ENCODE measurements at places on chromosomes 12 and 14. TPM values are rescaled to one million over a fixed set of nuclear protein-coding genes. Genes with fewer than 3 reads are reported as not detected.

CD163L1 gene
- not detected for total RNA-seq

DNA sequence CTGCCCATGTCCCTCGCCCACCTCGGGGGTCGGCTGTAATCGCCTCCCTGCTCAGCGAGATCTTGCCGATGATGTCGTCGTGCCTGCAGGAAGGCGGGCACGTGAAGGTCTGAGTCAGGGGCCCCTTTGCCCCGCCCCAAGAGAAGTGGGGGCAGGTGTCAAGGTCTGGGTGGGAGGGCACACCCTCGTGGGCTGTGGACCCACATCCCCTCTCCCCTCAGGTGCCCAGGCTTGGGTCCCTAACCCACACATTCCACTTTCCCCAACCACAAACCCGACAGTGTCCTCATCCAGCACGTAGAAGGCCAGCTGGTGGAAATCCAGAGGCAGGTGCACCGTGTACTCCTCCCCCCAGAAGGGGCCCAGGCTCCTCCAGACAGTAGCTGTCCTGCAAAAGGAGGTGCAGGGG, 7.8 kb downstream of the RASAL1 start:
- no peak for DNase-seq

- no peak for DNase-seq
Measured at GRCh38 chr12:5407034-5407856, 24.7 kb upstream of the NTF3 start.

- no peak for DNase-seq
Measured at GRCh38 chr12:108597559-108598471, at the start of gene TMEM119. Gene TMEM119 (minus strand): TSS chr12:108598084. CDS start chr12:108592383, 5,701 bp downstream.

DNA sequence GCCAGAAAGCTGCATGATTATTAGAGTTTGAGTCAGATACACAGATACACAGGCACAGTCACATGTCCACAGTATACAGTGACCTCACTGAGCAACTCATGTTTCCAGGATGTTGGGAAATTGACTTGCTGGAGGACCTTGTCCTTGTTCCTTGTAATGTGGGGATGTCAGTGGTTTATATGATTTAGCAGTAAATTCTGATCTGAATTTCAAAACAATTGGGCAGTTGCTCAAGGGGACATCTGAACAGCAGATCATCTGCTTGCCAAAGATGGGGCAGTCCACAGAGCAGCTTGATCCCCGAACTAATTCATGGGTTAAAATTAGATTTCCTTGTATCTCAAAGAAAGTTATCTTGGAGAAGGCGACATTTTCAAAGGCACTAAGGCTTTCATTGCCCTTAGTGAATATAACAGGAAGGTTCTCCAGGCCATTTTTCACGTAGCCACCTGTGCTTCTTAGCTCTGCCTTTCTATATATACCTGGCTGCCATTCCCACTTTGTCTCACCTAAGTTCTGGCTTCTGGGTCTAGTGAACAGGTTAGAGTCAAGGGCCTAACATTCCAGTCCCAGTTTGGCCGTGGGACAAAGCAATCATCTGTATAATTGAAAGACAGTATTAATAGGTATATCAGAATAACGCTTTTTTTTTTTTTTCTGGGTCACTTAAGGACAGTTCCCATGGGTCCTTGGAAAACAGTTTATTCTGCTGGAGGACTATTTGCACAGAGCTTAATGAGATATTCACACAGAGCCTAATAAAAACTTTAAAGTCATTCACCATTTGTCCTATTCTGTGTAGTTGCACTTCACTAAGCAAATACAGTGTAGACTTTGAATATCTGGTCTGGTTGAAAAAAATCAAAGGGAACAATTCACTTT, 64.9 kb upstream of the STRN3 start:
- no peak for DNase-seq

KRT71 gene
- not detected for total RNA-seq

DNA sequence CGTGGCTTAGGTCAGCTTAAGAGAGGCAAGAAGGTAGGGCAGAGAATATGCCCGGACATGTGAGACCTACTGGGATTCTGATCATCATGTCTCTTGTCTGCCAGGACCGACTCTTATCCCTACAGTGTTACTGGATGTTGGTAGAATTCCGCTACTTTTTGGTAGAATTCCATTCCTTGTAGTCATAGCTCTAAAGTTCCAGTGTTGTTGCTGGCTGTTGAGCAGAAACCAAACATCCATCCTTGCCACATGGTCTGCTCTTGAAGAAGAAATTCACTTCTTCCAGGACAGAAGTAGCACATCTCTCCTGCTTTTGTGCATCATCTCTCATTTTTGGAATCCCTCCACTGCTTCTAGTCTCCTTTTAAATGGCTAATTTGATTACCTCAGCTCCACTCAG, 453.7 kb downstream of the RPL10L start:
- no peak for DNase-seq

DNA sequence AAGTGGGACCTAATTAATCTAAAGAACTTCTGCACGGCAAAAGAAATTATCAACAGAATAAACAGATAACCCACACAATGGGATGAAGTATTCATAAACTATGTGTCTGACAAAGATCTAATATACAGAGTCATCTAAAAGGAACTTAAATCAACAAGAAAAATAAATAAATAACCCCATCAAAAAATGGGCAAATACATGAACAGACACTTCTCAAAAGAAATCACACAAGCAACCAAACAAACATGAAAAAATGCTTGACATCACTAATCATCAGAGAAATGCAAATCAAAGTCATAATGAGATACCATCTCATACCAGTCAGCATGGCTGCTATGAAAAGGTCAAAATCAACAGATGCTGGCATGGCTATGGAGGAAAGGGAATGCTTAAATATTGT, 466.9 kb downstream of the SOX5 start:
- DNase-seq = no peak

- no peak for DNase-seq
Measured at GRCh38 chr12:19002216-19002615, 127.3 kb upstream of the PLEKHA5 start.

DNA sequence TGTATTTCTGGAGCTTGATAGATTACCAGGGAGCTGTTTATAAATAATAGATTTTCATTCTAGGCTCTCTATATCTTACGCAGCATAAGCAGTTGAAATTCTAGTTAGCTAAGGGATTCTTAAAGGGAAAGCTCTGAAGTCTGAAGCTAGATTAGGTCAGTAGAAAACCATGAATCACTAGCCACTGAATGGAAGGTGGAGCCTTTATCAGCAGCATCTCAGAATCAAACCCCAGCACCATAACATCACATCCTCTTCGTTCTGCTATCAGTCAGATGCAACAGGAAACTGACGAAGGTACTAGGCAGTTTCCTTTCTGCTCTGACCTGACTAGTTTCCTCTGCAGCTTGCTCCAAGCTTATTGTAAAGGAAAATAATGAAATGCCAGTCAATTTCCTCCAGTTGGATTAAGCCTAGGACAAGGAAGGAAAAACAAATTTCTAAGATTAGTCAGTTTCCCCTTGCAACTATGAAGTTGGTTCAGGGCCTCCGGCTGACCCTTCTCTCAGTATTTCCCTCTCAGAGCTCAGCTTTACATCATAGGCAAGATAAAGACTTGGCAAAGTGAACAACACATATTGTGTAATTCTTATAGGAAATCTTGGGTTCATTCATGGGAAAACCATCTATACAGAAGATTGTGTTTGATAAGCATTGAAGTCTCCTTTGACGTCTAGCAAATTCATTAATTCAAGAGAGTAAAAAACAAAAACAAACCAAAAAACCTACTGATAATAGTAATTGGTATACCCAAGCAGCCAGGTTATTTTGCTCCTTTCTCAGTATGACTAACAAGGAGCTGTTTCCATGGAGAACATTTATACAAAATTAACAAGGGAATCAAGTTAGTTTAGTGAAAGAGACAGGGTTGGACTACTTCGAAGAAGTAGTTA, 43.4 kb upstream of the CFAP54 start:
- DNase-seq = peak; percentile 80

IL31 gene
- not detected for total RNA-seq

- peak; percentile 48 for DNase-seq
Measured at GRCh38 chr14:50083467-50084337, 32.7 kb downstream of the VCPKMT start.

SERPINA1 gene
- total RNA-seq = 4.4 TPM

DNA sequence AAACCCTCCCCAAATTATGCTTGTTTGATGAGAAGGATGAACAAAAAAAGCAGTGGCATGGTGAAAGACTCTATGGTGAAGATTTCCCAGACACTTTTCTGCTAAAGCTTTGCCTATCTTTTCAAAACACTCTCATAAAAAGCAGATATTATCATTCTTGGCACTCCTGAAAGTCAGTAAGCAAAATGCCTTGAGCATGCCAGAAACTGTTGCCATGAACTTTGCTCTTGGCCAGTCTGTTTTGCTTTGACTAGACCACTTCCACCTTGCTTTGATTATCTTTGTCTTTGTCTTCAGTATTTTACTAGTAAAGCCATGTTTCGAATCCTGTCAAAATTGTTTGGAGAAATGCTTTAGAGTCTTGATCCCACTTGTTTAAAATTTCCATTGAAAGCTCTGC, 110.4 kb downstream of the CNTN1 start:
- no peak for DNase-seq

- DNase-seq = no peak
Measured at GRCh38 chr14:90965765-90966164, 94.7 kb downstream of the RPS6KA5 start.

GRCh38 chr12:58033831-58034230, 92.5 kb downstream of the ATP23 start:
- DNase-seq = no peak

All from activated CD4-positive, alpha-beta T cell treated with anti-CD3 and anti-CD28 coated beads, Interleukin-2, amount 10 ng/mL, durations not matched to agents 7 days and 5 days (primary cell).